Stimulated activated CD4-positive, alpha-beta T cell treated with anti-CD3 and anti-CD28 coated beads, TNF-alpha, amount 100 ng/mL, for 4 hours (primary cell): ENCODE measurements at places on chromosomes 2 and 18.

DNA sequence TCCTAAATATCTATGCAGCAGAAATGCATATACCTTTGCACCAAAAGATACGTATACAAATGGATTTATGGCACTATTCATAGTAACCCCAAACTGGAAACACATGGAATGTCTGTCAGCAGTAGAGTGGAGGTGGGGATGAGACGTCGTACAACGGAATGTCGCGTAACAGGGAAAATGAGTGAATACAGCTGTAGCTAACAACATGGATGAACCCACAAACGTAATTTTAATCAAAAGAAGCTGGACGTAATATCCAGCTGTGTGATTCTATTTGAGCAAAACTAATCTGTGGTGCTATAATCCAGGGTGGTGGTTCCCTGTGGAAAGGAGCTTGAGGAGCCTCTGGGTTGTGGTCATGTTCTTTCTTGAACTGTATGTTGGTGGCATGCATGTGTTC, 89.9 kb downstream of the MTA3 start:
- no peak for DNase-seq

DNA sequence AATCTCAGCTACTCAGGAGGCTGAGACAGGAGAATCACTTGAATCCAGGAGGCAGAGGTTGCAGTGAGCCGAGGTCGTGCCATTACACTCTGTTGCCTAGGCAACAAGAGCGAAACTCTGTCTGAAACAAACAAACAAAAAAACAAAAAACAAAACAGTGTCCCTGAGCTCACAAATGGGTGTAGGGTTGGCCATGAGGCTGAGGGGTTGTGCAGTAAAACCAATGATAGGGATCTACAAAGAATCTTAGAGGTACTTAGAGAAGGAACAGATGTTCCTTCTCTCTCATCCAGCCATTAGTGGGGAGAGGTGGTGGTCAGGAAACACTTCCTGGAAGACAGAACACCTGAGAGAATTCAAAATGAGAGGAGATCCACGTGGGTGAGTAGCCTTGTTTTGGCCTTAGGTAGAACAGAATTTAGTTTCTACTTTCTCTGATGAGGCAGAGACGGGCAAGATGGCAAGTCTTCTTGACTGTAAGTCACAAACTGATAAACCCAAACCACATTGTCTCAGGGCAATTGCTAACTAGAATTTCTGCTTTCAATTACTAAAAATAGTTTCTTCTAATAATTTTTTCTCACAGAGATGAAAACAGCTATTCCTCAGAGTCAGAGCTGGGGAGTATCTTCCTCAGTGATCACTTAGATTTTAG, 61.5 kb upstream of the PPM1B start:
- DNase-seq, result no peak

DNA sequence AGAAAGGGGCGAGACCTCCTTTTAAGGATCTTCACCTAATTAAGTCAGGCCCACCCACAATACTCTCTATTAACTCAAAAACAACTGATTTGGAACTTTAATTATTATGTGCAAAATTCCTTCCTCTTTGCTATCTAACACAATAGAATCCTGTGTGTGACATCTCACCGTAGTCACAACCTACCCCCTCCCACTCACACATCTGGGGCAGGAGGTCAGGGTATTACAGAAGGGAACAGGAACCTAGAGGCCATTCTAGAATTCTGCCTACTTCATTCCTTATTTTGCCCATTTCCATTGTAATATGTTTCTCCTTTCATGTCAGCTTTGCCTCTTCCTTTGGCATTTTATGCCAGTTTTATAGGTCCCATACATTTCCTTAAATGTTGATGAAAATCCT, 829.3 kb upstream of the ID2 start:
- DNase-seq, result no peak

GRCh38 chr2:182616471-182617393, 99.3 kb upstream of the DNAJC10 start:
- DNase-seq, result no peak

GRCh38 chr18:33444709-33445108, 4.2 kb upstream of the CCDC178 start:
- DNase-seq, result no peak

DNA sequence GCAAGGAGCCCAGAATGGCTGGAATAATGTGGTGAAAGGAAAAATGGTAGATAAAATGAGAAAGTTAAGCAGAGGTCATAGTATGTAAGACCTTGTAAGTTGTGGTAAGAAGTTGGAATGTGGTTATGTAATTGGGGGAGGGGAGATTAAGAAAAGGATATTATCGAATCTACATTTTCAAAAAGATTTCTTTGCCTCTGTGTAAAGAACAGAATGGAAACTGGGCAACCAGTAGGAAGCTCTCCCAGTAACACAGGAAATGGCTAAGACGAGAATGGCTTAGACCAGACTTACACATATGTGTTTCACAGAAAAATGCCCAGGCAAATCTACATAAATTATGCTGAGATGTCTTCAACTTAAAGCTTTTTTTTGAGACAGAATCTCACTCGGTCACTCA, 13.2 kb downstream of the MEMO1 start:
- DNase-seq, result no peak

DNA sequence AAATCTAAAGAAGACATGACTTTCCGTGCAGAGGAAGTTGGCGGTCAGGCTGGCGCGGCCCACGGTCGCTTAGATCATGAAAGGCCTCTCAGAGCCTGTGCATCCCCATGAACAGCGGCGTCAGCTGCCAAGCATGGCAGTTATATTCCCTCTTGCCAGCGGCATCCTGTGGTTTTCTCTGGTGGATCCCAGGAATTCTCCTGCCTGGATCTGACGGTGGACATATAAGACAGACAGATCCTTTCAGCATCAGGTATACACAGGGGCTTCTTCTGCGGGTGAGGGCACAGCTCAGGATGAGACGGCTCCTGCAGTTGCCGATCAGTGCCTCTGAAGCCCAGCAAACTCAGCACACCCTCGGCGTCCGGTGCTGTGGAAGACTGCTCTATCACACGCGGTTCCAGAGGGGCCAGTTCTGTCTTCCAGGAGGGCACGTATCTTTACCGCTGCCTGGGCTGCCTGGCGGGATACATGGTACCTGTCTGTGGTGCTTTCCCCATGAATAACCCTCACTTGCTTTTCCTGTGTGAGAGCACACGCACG, 157.8 kb downstream of the LDLRAD4 start:
- peak; percentile 28 for DNase-seq

DNA sequence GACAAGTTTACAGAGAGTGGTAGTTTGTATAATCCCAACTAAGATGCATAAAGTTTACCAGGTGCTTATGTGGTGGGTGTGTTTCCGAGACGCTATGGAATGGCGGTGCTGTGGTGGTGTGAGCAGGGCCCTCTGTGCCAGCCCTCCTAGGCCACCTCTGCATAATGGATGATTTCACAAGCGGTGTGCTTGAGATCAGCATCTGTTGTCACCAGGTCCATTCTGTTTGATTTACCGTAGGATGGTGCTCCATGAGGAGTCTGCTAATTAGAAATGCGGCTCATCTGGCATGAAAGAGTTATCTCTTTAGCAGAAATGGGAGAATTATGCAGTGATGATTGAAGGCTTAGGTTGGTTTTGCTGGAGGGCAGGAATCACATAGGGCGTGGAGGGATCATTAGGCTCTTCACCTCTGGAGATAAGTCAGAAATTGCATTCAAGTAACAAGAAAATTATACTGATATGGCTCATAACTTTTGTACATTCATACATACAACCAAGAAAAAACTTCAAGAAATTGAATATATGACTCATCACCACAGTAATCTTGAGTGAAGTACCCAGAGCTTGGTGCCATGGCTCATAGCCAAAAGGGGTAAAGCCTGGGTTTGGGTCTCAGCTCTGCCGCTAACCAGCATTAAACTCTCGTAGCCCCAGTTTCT, 41.4 kb downstream of the CRIM1 start:
- no peak for DNase-seq

GRCh38 chr2:9249020-9249800, 42.6 kb downstream of the ASAP2 start:
- no peak for DNase-seq

- no peak for DNase-seq
These were observed 158.9 kb downstream of the MSH2 start for GRCh38 chr2:47561906-47562305.

DNA sequence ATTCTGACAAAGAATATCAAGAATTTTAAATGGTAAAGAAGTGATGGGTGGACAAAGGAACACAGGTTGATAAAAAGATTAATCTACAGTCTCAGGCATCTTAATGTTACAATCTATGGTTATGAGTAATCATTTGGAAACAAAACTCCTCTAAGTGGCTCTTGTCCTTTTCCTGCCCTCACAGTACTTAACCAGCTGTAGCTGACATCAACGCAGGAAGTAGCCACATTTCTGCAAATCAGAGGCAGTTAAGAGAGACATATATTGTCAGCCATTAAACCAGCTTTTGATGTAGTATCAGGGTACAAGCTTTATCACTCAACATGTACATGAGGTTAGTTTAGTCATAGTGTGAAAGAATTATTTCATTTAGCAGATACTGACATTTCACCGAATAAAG, 244.6 kb downstream of the NR4A2 start:
- no peak for DNase-seq

DNA sequence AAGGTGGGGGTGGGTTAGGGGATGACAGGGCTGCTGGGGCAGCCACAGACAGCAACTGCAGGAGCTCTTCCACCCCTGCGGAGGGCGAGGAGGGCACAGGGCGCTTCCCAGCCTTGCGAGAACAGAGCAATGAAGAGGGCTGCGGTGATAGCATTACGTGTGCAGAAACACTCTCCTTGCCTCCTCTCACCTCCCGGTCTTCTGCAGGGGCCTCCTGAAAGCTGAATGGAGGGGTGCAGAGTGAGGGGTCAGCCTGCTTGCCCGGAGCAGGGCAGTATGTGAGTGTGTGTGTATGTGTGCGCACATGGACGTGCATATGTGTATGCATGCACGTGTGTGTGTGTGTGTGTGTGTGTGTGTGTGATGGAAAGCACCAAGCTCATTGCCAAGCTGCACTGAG, 29.5 kb upstream of the IL1R2 start:
- no peak for DNase-seq

GRCh38 chr2:204663816-204664425, 118.6 kb downstream of the PARD3B start:
- no peak for DNase-seq

DNA sequence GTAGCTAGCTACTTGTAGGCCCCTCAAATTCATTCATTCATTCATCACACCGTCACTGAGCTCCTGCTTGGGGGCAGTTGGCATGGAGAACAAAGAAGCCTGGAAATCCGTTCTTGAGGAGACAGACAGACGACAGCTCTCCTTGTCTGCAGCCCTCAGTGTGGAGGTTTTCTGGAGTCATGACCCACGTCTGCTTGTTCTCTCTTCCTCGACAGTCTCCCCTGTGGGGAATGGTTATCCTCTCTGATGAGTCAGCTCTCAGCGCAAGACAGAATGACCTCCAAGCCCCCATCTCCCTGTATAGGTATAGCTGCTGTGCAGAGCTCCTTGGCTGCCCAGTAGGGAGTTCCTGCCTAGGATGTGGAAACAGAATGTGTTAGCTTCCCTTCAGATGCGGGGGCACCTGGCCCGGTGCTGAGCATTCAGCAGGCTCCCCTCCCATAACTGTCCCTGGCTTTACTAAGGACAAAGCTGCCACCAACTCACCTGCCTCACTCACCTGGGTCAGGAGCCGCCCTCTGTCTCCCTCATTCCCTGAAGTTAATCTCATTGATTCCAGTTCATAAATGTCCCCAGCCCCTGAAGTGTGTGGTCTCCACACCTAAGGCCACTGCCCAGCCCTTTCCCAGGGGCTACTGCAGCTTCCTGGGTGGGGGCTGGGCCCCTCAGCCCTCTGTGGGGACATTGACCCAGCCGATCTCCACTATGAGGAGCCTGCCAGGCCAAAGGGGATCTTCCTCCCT, 124.7 kb downstream of the ACKR3 start:
- no peak for DNase-seq

GRCh38 chr2:168649562-168649961, 152.9 kb upstream of the NOSTRIN start:
- no peak for DNase-seq

DNA sequence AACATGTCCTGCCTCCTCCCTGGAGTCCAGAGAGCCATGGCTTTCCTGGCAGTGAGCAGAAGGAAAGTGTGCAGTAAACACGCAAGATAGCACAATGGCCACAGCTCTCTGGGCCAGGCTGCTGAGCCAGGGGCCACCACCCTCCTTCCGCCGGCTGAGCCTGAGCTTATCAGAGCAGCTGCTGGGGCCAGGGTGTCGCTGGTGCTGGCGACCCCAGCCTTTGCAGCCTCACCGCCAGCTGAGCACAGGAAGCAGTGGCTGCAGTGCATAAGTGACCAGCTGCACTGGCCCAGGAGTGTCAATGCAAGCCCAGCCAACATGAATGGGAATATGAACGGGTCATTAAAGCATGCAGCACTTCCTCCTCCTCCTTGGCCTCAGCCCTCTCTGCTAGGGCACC, 172.0 kb downstream of the ZFP36L2 start:
- DNase-seq, result no peak

DNA sequence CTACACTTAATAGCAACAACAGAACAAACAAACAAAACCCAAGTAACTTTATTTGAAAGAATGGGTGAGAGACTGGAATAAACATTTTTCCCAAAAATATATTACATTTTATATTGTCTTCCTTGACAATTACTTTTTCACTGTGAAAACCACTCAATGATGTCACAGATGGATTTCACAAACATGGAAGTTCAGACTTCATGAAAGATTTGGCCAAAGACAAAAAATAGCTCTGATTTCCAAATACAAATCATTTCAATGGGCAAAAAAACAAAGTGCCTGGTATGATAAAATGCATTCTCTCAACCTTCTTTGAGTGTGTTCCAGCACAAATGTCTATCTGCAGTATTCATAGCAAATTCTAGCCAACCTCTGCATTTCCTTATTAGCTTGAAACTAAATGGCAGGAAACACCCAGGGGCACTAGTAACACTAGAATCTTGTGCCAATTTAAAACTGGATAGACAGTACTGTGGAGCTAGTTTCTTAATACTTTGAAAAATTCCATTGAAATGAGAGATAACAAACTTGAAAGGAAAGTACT, 28.5 kb upstream of the NAPG start:
- no peak for DNase-seq

GRCh38 chr2:40197121-40197520, 254.8 kb downstream of the SLC8A1 start:
- no peak for DNase-seq

- no peak for DNase-seq
These were observed 925.7 kb downstream of the DCDC2C start for GRCh38 chr2:4628998-4629501.

- DNase-seq, result no peak
These were observed 195.4 kb upstream of the RMP24 start for GRCh38 chr18:35777039-35777438.

DNA sequence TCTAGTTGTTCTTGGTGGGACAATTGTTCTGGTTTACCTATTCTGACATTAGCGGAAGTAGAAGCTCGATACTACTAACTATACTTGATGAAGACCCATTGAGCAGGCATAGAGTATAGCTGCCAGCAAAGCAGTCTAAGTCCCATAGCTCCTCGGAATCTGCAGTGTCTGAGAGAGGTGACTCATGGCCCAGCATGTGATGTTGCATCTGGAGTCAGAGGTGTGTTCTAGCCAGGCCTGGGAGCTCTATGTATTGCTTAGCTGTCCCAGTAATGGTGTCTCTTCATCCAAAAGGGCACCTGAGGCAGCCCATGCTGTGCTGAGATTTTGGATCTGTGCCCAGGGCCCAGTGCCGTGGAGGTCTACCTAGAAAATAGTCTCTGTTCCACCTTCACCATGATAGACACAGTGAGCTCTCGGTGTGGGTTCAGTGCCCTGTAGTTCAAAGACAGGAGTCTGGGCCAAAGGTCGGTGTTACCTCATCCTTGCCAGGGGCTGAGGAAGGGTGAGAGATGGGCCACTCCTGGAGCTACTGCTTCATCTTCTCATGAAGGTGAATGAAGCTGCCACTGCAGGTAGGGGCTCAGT, 47.3 kb downstream of the MEX3C start:
- DNase-seq, result no peak

- no peak for DNase-seq
These were observed 76.3 kb downstream of the SOWAHC start for GRCh38 chr2:109690457-109690821.
